Cortex of kidney (tissue), 1 donor: ENCODE measurements at places on chromosomes 11 and 22.

DNA sequence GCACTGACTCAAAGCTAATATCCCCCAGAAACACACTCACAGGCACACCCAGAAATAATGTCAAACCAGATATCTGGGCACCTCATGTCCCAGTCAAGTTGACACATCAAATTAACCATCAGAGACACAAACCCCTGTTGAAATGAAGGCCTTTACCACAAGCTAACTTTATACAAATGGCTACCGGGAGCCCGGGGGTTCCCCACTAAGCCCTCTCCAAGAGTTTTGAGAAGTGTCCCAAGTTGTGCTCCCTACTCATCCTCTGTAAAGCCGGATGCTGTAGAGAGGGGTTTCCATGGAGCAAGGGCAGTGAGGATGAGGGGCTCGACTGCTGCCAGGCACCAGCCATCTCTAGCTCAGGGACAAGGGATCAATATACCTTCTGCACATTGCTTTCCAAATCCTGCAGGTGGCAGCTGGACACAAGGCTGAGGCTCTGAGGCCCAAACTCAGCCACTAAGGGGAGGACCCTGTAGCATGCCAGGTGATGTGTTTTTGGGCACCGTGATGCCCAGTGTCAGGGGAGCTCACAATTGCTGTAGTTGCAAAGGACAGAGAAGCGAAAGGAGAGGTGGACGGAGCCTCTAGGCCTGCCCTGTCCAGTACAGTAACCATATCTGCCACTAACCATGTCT, 145.7 kb downstream of the TTC17 start:
- no peak for DNase-seq

DNA sequence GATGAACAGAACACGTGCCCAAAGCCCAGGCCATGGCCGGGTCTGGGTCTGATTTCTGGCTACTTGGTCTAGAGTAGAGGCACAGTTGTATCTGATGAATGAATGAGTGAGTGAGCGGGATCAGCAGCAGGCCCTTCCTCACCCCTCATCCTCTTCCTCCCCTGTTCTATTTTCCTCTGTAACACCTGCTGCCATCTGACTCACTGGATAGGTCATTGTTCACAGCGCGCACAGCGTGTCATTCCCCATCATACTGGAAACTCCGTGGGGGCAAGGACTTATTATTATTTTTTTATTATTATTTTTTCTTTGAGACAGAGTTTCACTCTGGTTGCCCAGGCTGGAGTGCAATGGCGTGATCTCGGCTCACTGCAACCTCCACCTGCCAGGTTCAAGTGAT, 13.9 kb downstream of the NCF4 start:
- DNase-seq = no peak

- DNase-seq = no peak
Measured at GRCh38 chr22:19822301-19823117, 32.2 kb downstream of the GNB1L start.

DNA sequence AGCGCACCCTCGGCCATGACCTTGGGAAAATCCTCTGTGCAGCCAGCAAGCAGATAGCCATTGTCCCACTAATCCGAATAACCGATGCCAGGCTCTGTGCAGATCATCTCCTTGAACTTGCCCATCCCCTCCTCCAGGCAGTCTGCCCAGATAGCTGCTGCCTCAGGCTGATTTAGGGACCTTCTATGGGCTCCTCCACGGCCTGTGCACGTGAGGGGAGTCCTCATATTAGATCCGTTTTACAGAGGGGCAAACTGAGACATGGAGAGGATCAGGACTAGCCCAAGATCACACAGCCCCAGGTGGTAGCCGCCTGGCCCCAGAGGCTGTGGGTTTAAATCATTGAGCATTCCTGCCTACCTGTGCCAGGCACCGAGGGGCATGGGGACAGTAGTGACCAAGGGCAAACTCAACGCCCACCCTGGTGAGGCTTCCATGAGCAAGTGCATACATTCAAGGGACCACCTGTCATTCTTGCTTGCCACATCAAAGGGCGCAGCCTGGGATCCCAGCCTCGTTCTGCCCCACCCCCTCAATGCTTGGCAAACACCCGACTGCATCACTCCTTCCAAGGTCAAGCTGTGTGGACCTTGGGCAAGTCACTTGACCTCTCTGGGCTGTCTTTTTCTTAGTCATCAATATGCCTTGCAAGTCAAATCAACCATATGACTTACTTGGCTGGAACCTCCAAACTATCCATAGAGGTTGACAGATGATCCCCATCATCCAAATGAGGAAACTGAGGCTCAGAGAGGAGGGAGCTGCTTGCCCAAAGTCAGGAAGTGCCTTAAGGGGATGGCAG, 131.6 kb downstream of the MN1 start:
- DNase-seq = no peak

GRCh38 chr11:46905806-46906205, 12.5 kb downstream of the LRP4 start:
- DNase-seq = no peak

DNA sequence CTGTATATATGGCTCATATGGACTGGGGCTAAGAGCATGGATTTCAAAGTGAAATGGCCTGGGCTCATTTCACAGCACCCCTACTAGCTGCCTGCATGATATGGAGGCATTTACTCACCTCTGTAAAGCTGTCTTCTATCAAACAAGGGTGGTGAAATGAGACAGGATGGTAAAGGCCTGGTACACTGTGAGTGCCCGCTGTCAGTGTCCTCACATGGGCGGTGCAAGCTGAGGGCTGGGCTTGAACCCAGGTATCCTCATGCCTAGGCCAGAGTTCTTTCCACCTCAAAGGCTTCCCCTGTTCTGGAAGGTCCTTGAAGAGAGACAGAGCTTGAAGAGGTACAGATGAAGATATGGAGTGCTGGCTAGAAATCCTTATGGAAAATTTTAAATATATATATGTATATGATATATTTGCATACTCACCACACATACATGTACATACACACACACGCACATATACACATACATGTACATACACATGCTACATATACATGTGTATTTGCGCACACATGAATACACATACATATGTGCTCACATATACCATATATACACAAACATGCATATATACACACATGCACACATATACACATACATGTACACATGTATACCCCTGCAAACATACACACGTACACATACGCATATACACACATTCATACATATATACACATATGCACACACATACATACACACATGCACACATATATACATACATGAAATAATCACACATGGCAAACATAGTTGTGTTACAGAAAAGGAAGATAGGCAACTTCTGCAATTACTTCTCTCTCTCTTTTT, 44.7 kb downstream of the MICAL2 start:
- DNase-seq = no peak

GRCh38 chr11:128155590-128155989, 431.8 kb downstream of the ETS1 start:
- no peak for DNase-seq

- DNase-seq = no peak
Measured at GRCh38 chr11:76161261-76161961, 44.9 kb downstream of the WNT11 start.

DNA sequence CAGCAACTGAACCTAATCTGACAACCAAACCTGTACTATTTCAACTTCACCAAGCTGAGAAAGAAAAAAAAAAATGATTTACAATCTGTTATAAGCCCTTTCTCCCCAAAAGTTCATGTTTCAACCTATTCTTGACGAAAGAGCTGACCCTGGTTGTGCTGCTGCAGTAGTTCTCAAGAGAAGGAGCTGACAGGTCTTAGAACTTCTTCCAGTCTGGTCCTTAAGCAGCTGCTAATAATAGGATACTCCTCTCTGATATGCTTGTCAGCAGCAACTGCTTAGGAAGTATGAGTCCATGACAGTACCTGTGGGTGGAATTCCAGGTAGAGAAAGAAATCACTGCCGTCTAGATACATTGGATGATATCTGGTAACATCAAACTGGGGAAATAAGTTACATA, 735.1 kb upstream of the CCDC90B start:
- DNase-seq = no peak

- no peak for DNase-seq
Measured at GRCh38 chr11:34209809-34210208, 104.4 kb downstream of the NAT10 start.

- no peak for DNase-seq
Measured at GRCh38 chr22:31173386-31174145, 13.6 kb downstream of the RNF185 start.

GRCh38 chr11:18014876-18015275, 2.0 kb upstream of the SERGEF start:
- no peak for DNase-seq

- no peak for DNase-seq
Measured at GRCh38 chr11:63012430-63012829, 3.2 kb downstream of the SLC22A8 start.

DNA sequence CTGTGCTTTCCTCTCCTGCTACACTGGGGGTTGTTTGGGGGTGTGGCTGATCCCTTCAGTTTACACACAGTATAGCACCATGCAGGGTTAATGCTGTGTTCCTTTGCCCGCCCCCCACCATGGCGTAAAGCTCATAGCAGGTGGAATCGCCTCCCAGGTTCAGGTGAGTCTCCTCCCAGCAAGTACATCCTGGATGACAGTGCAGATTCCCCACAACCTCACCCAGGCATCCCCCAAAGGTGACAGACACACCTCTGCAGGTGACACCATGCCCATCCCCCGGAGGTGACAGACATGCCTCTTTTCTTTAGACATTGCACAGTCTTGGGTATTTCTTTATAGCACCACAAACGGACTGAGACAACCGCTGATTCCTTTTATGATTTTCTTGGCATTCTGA, 343.7 kb downstream of the BRD1 start:
- no peak for DNase-seq
